ENCODE measurements at places on chromosomes 5 and 9.

- no peak for DNase-seq
Measured at GRCh38 chr5:172048539-172049101, 42.2 kb upstream of the FBXW11 start.

- DNase-seq, result peak; percentile 60
Measured at GRCh38 chr9:127970401-127971313, 10.1 kb downstream of the EEIG1 start.

DNA sequence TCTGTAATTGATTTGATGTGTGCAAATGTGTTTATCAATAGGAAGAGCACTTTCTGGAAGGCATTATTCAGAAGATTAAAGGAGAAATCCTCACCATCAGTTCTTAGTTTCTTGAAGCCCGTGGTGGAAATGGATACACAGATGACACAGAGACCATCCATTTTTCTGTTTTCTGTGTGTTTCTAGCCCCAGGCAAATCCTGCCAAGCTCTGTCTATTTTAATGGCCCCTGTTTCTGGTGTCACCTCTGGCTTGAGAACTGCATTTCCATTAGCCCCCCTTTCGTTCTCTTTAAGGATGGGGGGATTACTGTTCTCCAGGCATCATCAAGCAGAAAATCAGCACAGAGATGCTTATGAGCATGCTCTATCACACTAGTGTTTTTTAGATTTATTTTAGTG lies 37.3 kb downstream of the DAPK1 start:
- no peak for DNase-seq

DNA sequence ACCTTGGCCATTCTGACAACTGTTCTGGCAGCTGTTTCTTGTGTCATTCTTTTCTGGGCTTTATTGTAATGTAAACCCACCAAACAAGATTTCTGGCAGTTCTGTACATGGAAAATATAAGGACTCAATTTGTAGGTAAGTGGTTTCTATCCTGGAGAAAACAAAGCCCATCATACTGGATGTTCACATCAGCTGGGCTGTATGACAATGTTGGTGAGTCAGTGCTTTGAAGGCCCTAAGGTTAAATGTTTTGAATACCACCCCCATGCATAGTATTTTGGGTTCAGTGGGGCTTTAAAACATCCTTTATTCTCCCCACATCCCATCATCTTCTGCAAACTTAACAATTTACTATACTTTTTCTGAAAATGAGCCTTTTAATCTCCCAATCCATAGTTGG lies 52.5 kb downstream of the SH3GL2 start:
- no peak for DNase-seq

DNA sequence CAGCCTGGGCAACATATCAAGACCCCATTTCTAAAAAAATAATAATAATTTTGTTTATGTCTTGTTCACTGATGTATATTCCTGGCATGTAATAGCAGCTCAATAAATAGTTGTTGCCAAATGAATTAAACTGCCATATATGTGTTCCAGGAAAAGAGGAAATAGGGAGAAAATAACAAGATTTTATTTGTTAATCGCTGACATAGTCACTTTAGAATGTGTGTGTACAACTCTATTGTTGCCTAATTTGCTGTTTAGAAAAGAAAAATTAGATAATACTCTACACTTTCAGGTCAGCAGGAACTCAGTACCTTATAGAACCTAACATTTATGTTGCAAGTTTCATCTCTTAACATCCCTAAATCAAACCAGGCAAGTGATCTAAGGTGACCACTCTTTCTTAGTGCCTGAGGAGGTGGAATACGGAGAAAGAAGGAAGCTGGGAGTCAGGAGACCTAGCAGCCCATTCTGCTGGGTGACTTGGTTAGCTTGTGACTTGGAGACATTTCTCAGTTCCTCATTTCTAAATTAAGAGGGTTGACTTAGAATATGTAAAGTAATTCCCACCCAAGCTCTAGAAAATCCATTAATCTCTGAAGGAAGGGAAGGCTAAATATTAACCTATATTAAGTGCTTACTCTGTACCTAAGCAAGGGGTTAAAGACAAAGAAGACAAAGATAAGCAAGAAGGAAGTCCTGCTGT lies 110.3 kb upstream of the IQGAP2 start:
- no peak for DNase-seq

GRCh38 chr5:147911427-147911826 lies 5.1 kb upstream of the C5orf46 start:
- peak; percentile 58 for DNase-seq

- DNase-seq, result no peak
Measured at GRCh38 chr9:75855509-75855908, 35.0 kb upstream of the PCSK5 start.

DNA sequence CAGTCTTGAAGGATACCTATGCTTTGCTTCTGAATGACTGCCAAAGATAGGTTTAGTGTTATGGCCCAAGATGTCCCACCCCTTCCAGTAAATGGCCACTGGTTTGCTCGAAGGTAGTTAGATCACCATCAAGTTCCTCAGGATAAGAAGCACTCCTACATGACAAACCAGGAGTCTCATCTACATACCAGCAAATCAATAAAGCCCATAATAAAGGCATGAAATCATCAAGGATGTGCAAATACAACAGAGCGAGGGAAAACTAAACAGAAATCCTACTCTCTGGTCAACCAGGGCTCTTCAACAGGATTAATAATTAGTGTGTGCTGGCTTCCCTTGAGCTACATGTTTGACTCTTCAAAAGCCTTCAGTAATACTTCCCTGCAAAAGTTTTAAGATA lies 141.0 kb downstream of the LHFPL2 start:
- no peak for DNase-seq

DNA sequence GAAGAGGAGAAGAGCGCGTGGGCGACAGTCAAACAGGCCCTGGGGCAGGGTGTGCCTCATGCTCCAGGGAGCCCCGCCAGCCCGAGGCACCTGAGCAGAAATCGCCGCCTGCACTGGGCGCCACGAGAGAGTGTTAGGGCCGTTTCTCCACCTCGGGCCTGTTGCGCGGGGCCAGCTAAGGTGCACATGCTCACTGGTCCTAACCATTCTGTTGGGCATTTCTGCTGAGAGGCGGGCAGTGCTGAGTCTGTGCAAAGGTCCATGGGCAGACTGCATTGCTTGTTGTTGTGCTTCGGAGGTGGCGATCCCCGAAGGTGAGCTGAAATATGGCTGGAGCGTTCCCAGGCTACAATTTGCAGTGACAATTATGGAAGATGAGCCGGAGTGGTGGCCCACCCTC lies 367.8 kb upstream of the SPATA31A5 start:
- DNase-seq, result no peak

DNA sequence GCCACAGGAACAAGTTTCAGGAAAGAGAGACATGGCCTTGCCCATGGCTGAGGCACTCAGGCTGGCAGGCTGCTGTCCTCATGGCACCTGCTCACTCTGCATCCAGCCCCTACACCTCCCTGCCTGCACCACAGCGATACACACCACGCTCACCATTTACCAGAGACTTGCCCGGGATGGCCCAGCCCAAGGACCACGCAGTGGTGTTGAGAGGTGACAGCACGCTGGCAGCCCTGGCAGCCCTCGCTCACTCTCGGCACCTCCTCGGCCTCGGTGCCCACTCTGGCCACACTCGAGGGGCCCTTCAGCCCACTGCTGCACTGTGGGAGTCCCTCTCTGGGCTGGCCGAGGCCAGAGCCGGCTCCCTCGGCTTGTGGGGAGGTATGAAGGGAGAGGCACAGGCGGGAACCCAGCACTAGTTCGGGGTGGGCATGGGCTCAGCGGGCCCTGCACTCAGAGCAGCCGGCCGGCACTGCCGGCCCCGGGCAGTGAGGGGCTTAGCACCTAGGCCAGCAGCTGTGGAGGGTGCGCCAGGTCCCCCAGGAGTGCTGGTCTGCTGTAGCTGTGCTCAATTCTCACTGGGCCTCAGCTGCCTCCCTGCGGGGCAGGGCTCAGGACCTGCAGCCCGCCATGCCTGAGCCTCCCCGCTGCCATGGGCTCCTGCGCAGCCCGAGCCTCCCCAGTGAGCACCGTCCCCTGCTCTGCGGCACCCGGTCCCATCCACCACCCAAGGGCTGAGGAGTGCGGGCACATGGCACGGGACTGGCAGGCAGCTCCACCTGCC lies 20.3 kb downstream of the ZDHHC11B start:
- DNase-seq, result no peak

DNA sequence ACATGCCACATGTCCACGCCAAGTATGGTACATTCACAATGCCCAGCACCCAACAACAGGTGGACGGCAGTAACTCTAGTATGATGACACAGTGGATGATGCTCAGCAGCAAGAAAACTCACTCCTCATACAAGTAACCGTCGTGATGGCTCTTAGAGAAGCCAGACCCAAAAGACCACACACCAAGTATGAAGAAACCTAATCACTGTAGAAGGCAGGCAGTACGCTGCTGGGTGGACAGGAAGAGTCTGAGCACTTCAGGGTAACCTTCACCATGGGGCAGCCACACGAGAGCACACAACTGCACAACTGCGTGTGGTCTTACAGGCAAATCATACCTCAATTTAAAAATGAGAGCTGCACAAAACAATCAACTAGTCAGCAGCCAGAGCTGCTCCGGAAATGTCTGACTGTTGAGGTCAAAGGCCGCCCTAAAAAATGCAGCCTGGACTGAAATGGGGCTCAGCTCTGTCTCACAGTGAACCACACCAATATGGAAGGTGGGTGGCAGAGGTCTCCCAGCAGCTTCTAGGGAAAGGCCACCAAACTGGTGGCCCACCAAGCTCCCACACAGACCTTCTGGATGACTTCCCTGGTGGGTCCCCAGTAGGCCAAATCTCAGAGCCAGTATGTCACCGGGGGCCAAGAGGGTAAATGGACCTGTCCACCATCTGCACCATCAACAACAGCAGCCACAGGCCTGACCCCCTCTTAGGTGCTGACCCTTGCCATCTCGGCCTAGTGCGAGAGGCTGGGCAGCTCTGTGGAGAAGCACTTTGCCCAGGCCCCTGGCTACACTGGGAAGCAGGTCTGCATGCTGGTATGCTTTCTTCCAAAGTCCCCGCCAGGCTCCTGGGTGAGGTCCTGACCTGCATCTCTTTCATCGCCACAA lies 17.8 kb downstream of the BICD2 start:
- DNase-seq, result no peak

- no peak for DNase-seq
Measured at GRCh38 chr9:129884220-129885017, 49.2 kb downstream of the USP20 start.

DNA sequence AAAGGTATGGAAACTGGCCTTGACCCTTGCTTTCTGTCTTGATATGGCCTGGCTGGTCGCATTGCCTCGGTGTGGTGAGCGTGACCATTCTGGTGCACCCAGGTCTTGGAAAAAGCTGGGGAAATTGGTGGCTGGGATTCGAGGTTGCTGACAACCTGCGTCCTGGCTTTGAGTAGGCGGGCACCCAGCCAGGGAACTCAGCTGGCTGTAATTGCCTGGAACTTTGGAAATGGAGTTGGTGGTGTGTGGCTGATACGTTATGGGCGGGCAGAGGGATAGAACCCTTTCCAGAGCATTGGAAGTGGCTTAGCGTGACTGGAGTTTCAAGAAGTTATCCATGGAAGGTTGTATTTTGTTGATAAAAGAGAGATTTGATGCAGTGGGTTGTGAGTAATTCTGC lies 35.2 kb downstream of the KCNMB1 start:
- peak; percentile 20 for DNase-seq

DNA sequence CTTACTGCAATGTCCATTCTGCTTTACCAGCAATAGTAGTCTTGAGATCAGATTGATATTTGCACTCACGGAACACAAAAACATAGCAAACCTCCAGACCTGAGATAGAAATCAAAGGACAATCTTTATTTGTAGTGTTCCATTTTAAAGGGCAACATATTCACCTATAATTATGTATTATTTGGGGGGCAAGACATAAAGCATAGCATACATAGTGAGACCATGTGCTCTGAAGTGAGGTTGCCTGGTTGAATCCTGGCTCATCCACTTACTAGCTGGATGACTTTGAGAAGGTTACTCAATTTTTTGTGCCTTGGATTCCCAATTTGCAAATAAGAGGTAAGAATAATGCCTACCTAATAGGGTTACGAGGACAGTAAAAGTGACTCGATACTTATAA lies at the start of gene OR1B1:
Gene OR1B1, minus strand, starts transcription at position 101 of the 400 bp plus-strand sequence.
- DNase-seq, result no peak

GRCh38 chr5:77066823-77067442 lies 20.2 kb downstream of the ZBED3 start:
- DNase-seq, result no peak

DNA sequence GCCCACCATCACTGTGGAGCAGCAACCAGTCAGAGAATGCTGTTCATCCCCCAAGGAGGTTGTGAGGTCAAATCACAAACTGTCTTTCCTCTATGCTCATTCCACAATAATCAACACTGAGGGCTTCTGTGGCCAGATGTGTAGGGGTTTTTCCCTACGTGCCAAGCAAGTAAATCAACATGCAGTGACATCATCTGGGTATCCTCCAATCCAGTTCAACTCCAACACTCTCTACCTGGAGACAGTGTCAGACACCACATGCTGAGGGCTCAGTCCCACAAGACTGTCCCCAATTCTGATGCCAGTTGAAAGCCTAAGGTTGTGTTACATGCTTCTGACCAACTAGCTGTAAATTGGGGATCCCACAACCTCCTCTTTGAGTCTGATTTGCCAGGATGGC lies 57.3 kb upstream of the DMRT1 start:
- DNase-seq, result no peak

- DNase-seq, result no peak
Measured at GRCh38 chr5:929596-929995, 36.9 kb downstream of the TRIP13 start.

DNA sequence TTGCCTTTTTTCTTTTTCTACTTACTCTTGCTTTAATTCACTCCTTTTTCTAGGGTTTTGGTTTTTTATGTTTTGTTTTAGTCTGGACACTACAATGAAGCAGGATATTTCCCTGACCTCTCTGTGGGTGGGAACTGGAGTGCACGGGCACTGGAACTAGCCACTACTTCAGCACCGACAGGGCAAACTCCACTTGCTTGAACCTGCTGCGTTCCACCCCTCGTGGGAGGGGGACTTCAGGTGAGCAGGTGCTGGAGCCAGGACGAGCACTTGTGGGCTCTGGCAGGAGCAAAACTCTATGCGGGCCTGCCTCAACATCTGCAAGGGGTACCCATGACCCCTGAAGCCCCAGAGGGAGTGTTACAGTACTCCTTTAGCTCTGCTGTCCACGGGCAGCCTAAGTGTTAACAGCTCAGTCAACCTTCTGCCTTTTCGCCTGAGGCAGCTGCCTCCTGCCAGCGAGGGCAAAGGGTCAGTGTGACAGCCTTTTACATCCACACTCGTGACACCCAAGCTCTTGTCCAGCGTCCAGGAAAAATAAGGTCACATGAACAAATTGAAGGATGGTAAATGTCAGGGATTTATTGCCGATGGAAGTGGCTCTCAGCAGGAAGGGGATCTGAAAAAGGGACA lies 144.1 kb upstream of the NFIL3 start:
- no peak for DNase-seq

Data from NCI-H1694 treated with DMSO at 0.1 percent for 48 hours (cell line).